Uterus (tissue), 4 donors: ENCODE measurements at places on chromosomes 6 and 20. TPM values are rescaled to one million over a fixed set of nuclear protein-coding genes. Genes with fewer than 3 reads are reported as not detected.

GRCh38 chr20:32332614-32333013, 25.5 kb upstream of the ASXL1 start:
- DNase-seq = no peak
- no peaks in the 10 kb centered on the region for H3K4me1 ChIP-seq
- no peak overlapping the region for H3K4me3 ChIP-seq
- no peaks in the 10 kb centered on the region for H3K27me3 ChIP-seq

Gene WFDC2
- total RNA-seq = 15.5 TPM

Gene TINAG
- not detected for total RNA-seq

DNA sequence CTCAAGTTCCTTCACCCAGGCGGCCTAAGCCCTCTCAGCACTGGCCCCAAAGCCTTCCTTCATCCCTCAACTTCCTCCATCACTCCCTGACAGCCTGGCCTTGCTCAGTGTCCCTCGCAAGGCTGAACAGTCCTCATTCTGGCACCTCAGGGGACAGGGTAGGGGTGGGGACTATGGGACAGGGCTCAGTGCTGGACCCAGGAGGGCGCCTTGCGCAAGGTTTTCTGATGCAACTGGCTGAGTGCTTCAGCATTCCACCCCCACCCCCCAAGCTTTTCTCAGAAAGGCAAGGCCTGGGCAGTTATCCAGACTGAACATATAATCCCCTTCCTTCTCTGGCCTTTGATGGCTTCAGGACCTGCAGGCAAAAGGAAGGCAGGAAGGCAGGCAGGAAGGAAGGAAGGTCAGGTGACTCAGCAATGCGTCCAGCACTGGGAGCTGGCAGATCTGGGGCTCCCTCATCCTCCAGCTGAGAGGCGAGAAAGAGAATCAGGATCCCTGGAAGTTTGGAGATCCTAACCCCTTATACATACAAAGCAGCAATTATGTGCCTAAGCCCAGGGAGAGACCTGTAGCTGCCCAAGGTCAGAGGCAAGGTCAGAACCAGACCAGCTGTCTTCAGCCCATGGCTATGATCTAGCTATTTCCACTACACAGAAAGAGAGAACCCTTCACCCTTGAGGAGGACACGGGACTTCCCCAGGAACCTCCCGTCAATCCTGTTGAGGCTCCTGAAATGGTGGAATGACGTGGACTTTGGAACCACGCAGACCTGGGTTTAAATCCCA, 8.6 kb upstream of the TRIB3 start:
- H3K4me1 ChIP-seq = no peaks in the 10 kb centered on the region
- no peak overlapping the region for H3K4me3 ChIP-seq
- no peaks in the 10 kb centered on the region for H3K36me3 ChIP-seq
- H3K27ac ChIP-seq = peak overlapping the region; percentile 30
- no peaks in the 10 kb centered on the region for H3K27me3 ChIP-seq

- DNase-seq = no peak
- peak overlapping the region; percentile 6 for H3K4me3 ChIP-seq
Observed at GRCh38 chr6:10146715-10147451, 268.0 kb downstream of the TFAP2A start.

GRCh38 chr6:84871925-84872324, 107.5 kb upstream of the TBX18 start:
- H3K4me1 ChIP-seq = no peaks in the 10 kb centered on the region
- H3K27ac ChIP-seq = no peak overlapping the region
- H3K36me3 ChIP-seq = no peaks in the 10 kb centered on the region
- H3K27me3 ChIP-seq = no peaks in the 10 kb centered on the region
- DNase-seq = no peak

DNA sequence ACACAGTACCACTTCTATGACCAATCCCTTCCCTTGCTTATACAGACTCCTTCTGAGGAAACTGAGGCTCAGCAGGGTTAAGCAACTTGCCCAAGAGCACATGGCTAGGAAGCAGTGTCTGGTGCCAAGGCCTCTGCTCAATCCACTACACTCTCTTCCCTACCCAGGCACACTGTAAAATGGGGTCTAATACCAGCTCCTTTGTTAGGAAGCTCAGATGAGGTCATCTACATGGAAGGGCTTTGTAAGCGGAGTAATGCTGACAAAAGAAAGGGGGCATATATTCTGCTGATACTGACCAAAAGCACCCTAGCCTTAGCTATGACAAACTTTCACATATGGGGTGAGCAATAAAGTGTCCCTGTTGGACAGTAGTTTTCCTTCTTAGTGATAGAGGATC, 9.1 kb downstream of the TRIM26 start:
- no peak overlapping the region for H3K27ac ChIP-seq
- H3K4me1 ChIP-seq = peaks cover 5% of the 10 kb centered on the region
- DNase-seq = no peak
- no peaks in the 10 kb centered on the region for H3K27me3 ChIP-seq
- no peaks in the 10 kb centered on the region for H3K36me3 ChIP-seq
- no peak overlapping the region for H3K4me3 ChIP-seq

DNA sequence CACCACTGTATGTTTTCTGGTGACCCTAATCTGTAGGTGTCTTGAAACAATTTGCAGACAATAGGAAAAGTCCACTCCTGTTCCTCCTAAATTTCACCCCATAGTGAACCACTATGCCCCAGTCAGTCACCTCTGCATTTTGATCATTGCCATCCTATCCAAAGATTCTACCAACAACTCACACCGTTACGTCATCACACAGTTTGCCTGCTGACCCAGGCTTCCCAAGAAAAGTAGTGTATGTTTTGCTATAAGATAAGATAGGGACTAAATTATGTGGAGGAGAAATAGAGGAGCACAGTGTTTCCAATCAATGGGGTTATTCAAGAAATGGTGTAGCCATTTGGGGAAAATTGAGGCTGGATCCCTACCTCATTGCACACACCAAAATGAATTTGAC, 58.8 kb downstream of the GNAS start:
- H3K36me3 ChIP-seq = no peaks in the 10 kb centered on the region
- H3K4me1 ChIP-seq = peaks cover 9% of the 10 kb centered on the region
- no peak overlapping the region for H3K27ac ChIP-seq
- no peaks in the 10 kb centered on the region for H3K27me3 ChIP-seq

DNA sequence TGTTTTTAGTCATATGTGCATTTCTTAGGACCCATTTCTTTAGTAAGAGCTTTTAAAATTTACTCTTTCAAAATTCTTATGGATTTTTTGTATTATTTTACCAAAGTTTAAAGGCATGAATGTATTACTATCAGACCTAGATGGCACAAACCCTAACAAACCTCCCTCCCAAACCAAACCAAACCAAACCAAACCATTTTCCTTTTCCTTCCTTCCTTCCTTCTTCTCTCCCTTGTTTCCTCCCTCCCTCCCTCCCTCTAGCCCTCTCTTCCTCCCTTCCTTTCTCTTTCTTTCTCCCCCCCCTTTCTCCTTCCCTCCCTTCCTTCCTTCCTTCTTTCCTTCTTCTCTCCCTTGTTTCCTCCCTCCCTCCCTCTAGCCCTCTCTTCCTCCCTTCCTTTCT, 1001.8 kb upstream of the CITED2 start:
- no peaks in the 10 kb centered on the region for H3K36me3 ChIP-seq
- H3K4me3 ChIP-seq = no peak overlapping the region
- DNase-seq = no peak
- no peaks in the 10 kb centered on the region for H3K4me1 ChIP-seq
- H3K27ac ChIP-seq = no peak overlapping the region

DNA sequence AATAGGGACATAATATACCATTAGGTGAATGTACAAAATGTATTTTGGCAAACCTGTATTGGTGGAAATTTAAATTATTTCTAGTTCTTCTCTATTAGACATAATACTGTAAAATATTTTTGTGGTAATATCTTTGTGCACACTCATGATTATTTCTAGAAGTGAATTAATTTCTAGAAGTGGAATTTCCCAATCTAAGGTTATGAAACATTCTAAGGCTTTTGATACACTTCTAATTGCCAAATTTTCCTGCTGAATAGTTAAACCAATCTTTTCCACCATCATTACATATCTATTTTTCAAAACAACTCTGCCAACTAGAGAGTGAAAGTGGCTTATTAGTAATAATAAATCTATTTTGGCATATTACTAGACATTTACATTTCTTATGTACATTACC, 1.8 kb upstream of the CCND3 start:
- H3K27me3 ChIP-seq = no peaks in the 10 kb centered on the region
- no peak overlapping the region for H3K27ac ChIP-seq

Gene BMP7
- total RNA-seq = 0.29 TPM

Gene CD93
- total RNA-seq = 94.2 TPM

DNA sequence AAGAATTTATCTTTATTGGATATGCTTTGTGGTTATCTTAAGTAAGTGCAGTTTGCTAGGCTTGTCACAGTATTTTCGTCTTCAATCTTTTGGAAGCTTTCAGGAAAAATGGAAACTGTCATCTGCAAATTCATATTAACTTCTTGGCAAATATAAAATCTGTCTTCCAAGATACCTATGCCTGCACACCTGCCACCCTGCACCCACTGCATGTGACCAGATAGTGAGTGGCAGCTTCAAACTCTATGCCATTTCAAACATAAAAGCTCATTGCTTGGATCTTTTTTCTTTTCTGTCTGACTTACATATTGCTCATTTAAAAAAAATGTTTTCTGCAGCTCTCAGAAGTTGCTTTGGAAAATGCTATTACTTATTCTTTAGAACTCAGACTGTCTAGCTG, 14.1 kb downstream of the OPRM1 start:
- no peaks in the 10 kb centered on the region for H3K27me3 ChIP-seq
- no peak overlapping the region for H3K4me3 ChIP-seq
- H3K36me3 ChIP-seq = no peaks in the 10 kb centered on the region
- no peak for DNase-seq
- no peaks in the 10 kb centered on the region for H3K4me1 ChIP-seq

GRCh38 chr6:128757961-128758360, 125.0 kb upstream of the LAMA2 start:
- no peaks in the 10 kb centered on the region for H3K36me3 ChIP-seq
- DNase-seq = no peak

DNA sequence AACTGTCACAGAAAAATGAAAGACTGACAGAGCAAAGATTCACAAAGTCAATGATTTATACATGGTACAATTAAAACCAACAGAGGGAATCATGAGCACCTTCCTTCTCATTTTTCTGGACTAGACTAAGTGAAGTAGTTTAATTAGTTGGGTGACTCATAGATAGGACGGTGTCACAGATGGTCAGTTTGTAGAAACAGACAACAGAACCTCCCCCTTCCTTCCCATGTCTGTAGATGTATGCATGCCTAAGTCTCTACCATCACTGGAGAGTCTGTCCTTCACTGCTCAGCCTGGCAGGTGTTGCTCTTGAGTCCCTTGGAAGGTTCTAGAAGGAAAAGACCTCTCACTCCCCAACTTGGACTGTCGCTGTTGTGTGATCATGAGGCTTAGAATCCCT, 75.4 kb upstream of the EEF1E1 start:
- no peaks in the 10 kb centered on the region for H3K4me1 ChIP-seq
- no peaks in the 10 kb centered on the region for H3K27me3 ChIP-seq
- DNase-seq = no peak

Gene SUPT3H
- 1.3 TPM for total RNA-seq

- no peak overlapping the region for H3K4me3 ChIP-seq
- no peak for DNase-seq
- H3K4me1 ChIP-seq = no peaks in the 10 kb centered on the region
- H3K27me3 ChIP-seq = no peaks in the 10 kb centered on the region
- H3K36me3 ChIP-seq = no peaks in the 10 kb centered on the region
Observed at GRCh38 chr6:10610289-10610688, 84.1 kb downstream of the C6orf52 start.

DNA sequence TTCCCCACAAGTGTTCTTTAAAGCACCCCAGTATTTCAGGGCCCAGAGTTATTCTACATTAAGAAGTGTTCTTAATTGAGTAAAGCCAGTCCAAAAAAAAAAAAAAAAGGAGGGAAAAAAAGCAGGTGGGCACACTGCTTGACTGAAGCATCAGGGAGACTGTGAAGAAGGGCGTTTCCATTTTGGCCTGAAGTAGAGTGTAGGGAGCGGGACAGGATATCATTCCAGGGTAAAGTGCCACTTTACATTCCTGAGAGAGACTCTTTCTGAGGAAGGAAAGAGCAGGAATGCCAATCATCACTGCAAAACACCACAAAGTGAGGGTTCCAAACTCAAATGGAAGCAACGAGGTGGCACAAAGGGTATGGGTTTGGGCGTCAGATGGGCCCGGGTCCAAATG, 54.1 kb upstream of the BEND6 start:
- H3K27ac ChIP-seq = no peak overlapping the region
- no peaks in the 10 kb centered on the region for H3K36me3 ChIP-seq
- DNase-seq = no peak

DNA sequence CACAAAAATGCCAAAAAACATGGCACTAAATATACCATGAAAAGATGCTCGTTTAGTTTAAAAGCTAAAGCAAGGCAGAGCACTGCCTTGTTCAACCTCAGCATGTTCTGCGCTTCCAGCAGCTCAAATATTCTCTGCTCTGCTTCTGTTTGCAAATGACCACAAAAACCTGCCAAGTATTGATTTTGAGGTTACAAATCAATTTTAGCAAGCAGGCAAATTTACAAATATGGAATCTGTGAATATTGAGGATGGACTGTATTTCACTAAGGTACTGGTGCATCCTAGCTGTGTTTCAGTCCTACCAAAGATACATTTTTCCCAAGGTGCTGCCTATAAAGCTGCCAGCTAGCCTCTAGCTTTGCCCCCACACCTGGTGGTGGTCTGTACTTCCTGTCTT, 449.9 kb downstream of the PREX1 start:
- no peaks in the 10 kb centered on the region for H3K36me3 ChIP-seq
- no peak overlapping the region for H3K4me3 ChIP-seq
- H3K27me3 ChIP-seq = no peaks in the 10 kb centered on the region
- no peaks in the 10 kb centered on the region for H3K4me1 ChIP-seq
- no peak overlapping the region for H3K27ac ChIP-seq

DNA sequence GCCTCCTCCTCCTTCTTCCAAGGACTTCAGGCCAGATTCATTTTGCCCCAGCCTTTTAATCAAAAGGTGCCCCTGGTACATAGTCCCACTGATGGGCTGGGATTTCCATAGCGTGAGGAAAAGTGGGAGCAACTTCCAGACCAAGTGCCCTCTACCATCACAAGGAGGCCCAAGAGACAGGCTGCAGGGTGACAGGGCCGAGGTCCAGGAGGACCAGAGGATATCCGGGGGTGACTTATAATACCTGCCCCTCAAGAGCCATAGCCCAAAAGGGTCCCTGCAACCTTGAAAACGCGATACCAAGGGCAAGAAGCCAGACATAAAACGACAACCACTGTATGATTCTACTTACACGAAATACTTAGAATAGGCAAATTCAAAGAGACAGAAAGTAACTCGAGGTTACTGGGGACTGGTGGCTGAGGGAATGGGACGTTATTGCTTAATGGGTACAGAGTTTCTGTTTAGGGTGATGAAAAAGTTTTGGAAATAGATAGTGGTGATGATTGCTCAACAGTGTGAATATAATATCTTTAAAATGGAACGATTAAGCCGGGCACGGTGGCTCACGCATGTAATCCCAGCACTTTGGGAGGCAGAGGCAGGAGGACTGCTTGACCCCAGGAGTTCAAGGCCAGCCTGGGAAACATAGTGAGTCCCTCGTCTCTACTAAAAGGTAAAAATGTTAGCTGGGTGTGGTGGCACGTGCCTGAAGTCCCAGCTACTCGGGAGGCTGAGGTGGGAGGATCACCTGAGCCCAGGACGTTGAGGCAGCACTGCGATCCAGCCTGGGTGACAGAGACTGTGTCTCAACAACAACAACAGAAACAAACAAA, 71.9 kb downstream of the NOL4L start:
- no peaks in the 10 kb centered on the region for H3K4me1 ChIP-seq
- H3K36me3 ChIP-seq = no peaks in the 10 kb centered on the region
- H3K27me3 ChIP-seq = no peaks in the 10 kb centered on the region
- H3K27ac ChIP-seq = no peak overlapping the region
- H3K4me3 ChIP-seq = no peak overlapping the region

GRCh38 chr6:85464260-85464644, 14.4 kb downstream of the NT5E start:
- peaks cover 31% of the 10 kb centered on the region for H3K4me1 ChIP-seq
- H3K36me3 ChIP-seq = no peaks in the 10 kb centered on the region
- H3K27ac ChIP-seq = peak overlapping the region; percentile 85
- no peak overlapping the region for H3K4me3 ChIP-seq
